Adipose tissue (tissue), 3 donors: ENCODE measurements at places on chromosomes 16 and 17. TPM values are rescaled to one million over a fixed set of nuclear protein-coding genes. Genes with fewer than 3 reads are reported as not detected.

Gene MMP25
- polyA plus RNA-seq, result 0.84 TPM

Gene ZC3H7A
- 20.9 TPM for polyA plus RNA-seq

Gene MPO
- polyA plus RNA-seq, result 0.34 TPM

Gene HSF4
- polyA plus RNA-seq, result 42.1 TPM

Gene HS3ST6
- polyA plus RNA-seq, result 0.56 TPM
